ENCODE measurements at places on chromosomes 1 and 21.

DNA sequence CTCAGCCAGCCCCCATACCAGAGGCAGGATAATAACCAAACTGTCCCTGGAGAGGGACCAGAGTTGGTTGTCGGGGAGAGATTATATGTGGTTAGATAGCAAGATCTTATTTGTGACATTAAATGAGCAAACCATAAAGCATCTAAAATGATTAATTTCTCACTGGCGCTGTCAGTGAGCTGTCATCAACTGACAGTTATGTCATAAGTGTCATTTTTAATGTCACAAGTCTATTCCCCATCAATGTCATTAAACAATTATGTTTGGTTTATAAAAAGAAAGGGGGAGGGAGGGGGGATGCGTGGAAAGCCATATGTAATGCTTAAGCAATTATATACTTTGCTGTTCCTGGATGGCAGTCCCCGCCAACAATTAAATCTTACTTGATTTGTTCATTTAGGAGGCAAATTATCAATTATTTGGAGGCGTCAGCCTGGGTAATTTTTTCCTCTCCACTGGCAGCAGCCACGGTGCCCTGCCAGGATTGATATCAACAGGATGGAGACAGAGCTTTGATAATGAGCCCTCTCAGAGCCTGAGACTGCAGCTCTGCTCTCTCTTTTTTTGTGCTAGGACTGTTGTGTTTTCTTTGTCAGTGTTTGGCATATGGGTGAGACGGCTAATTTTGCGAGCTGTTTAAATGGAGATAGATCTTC, 333.6 kb upstream of the CAMK1G start:
- no peak for DNase-seq

GRCh38 chr1:14875524-14876509, 277.3 kb downstream of the KAZN start:
- DNase-seq = no peak

DNA sequence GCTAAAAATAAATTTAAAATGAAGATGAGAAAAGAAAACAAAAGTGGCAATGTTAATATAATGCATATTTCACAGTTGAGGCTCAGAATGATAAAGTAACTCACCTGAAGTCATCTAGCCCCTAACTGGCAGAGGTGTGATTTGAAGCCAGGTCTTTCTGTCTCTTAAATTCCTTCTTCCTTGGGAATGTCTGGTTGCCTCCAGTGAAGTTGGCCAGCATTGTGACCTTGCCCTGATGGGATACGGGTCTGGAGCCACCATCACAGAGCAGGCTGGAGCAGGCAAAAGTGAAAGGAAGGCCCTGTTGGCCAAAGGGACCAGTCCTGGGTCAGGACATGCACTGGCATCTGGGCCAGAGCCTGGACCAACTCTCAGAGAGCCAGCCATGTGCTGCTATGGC, 111.7 kb downstream of the EPHB2 start:
- no peak for DNase-seq

GRCh38 chr1:111274653-111275052, 16.0 kb upstream of the CHIA start:
- DNase-seq = no peak

- DNase-seq = no peak
Observed at GRCh38 chr1:180046674-180047073, 92.1 kb downstream of the CEP350 start.

GRCh38 chr1:186194107-186194756, 180.8 kb downstream of the TPR start:
- no peak for DNase-seq

- no peak for DNase-seq
Observed at GRCh38 chr1:173426057-173426456, 51.1 kb upstream of the PRDX6 start.

- no peak for DNase-seq
Observed at GRCh38 chr1:14541348-14541747, 57.1 kb upstream of the KAZN start.

DNA sequence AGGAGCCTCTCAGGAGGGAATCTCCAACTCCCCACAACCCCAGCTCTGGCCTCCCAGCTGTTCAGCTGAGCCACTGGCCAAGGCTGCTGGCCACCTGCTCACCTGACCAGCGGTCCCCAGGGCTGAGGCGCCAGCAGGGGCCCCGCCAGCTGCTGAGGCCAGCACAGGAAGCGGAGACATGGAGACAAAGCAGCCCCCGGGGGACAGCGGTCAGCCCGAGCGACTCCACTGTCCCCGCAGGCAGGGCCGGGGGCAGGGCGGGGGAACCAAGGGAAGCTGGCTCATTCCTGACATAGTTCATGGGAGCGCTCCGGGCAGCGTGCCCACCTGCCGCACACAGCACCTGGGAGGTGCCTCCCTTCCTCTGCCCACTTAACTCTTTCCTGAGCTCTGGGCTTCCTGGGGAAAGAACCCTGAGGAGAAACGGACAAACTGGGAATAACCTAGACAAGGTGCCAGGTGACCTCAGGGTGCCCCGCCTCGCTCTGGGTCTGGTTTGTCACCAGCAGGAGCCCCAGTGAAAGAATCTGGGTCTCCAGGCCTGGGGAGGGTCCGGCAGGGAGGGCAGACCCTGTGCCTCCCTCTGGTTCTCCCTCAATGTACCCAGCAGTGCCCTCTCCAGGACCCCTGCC, 10.7 kb downstream of the EPHA2 start:
- no peak for DNase-seq

DNA sequence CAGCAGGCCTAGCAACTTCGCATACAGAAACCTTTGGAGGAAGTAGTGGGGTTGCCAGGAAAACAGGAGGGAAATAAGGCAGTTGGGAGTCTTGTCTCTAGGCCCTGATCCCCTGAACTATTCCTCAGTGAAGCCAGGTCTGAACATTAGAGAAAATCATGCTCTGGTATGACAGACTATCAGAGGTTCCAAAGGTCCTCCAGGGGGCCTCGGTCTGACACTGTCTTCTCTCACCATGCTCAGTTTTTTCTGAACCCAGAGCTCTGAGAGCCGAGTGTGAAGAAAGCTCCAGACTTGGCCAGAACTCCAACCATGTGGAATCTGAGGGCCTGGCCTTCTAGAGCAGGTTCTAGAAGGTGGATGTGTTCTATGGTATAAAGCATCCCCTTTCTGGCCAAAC, 4.0 kb downstream of the TOMM40L start:
- DNase-seq = no peak

- DNase-seq = peak; percentile 73
Observed at GRCh38 chr1:39525366-39526165, 34.1 kb downstream of the BMP8A start.

- no peak for DNase-seq
Observed at GRCh38 chr1:16070640-16071355, 2.7 kb downstream of the FAM131C start.

DNA sequence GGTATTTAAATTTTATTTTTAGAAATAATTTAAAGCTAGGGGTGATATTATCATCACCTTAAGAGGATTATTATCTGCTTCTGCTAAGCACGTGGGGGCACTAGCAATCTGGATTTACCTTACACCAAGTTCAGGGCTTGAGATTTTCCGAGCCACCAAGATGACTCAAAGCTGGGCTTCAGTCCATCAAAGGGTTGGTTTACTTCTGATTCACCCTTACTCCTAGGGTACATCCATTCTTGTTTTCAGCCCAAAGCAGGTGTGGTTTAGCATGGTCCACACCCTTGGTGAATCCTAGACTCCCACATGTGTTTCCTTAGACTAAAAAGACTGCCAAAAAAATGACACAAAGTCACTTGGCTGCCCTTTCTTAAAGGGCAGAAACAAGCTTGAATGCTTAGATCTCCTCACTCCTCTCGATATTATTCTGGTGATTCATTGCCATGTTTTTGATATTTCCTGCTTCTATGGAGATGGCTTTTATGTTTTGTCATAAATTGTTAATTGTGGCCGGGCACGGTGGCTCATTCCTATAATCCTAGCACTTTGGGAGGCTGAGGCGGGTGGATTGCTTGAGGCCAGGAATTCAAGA, 9.8 kb upstream of the PRSS38 start:
- DNase-seq = no peak

DNA sequence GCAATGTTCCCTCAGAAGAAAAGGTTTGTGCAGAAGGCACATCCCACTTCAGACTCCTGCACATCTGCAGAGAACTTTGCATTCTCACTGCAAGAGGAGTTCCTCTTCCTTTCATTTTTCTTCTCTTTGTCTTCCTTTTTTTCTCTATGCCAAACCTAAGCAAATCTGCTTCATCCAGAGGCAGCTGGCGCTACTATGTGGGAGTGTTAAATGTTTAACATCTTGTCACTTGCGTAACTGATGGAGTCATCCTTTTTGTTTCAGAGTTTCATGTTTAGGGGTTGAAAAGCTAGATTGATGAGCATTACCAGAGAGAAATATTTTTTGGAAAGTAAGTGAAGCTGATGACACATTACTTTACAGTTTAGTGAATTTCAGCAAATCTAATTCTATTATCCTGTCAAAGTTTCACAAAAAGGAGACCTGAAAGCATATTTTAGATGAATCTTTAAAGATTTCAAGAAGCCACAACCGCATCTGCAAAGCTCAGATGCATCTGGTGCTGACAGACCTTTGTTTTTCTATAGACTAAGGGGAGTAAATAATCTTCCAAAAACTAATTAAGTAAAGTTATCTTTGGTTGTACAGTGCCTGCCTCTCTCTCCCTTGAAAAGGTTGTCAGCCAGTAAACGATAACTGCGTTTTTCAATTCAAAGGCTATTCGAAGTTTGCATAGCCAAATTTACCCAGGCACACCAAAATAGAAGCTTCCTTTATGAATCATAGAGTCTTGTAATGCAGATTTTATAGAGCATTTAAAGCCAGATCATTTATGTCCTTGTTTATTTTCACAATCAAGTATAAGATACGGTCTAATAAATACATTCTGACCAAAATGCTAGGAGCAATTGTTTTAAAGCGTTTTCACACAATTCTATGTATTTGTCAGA, 1.2 kb upstream of the LRRC53 start:
- DNase-seq = no peak

GRCh38 chr1:232462213-232462612, 167.7 kb downstream of the SIPA1L2 start:
- DNase-seq = no peak

DNA sequence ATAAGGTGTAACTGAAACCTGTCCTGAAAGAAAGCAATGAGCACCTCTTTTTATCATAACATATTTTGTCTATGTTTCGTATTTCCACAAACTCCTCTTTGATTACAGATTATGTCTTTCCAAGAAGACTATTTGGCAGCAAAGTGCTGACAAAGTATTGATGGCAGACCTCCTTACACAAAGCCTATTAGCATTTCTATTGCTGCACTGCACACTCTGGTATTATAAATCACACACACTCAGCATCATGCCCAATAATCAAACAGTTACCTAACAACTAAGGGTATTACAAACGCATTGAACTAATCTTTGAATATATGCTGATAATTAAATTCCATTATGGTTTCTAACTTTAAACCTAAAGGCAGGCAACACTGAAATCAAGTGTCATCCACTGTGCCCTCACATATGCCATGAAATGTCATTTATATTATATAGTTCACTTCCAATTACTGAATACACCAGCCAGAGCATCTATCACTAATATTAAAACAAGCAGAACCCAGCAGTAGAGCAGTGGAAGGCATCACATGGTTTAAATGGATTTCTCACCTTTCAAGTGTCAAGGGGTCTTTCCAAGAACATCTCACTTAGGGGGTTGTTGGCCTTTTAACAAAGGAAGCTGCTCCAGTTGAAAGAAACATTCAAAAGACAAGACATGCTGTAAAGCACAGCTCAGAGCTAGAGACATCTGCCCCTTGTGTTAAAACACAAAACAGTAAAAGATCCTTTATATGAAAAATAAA, 239.1 kb downstream of the RERE start:
- no peak for DNase-seq

DNA sequence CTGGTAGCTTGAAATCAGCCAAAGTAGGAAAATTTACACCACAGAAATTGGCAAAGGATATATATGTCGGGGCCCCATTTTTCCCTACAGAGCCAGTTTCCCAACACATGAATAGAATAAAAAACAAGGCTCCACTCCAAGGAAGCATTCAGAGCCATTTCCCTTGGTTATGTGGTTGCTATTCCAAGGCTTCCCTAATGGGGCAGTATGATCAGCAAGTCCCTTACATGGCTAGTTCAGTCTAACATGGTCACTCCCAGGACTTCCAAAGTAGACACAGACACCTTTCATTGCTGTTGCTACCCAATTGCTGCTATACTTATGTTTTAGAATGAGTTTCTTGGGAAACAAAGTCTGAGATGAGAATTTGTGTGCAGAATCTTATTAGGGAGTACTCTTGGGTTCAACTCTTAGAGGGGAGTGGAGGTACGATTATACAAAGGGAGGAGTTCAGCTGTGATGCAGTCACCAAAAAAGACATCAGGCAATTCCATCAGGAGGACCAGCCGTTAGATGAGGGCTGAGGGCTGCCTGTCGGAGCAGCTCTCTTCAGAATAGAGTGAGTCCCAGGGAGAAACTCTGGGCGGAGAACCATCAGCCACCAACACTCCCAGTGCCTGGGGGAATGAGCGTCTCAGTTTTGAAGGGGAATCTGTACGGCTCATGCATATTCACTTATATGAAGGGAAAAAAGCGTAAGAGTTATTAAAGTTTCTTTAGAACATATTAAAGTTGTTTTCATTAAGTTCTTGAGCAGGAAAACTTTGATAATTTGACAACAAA, 92.9 kb downstream of the C21orf91 start:
- no peak for DNase-seq

- DNase-seq = no peak
Observed at GRCh38 chr1:64161357-64161941, 42.0 kb upstream of the UBE2U start.

GRCh38 chr1:64073705-64074104, 129.7 kb upstream of the UBE2U start:
- DNase-seq = no peak
